AG04450 (cell line): ENCODE measurements at places on chromosomes 2 and 18. TPM values are rescaled to one million over a fixed set of nuclear protein-coding genes. Genes with fewer than 3 reads are reported as not detected.

TACR1 gene
- polyA plus RNA-seq = 0.14 and 0.30 TPM in 2 replicates

CAB39 gene
- polyA plus RNA-seq = 60.1 and 72.7 TPM in 2 replicates

BCL2 gene
- 0.27 and 0.35 TPM in 2 replicates for polyA plus RNA-seq

VIL1 gene
- 0.06 TPM in 1 of 2 replicates, not detected in the other for polyA plus RNA-seq

PAX8 gene
- polyA plus RNA-seq = 1.2 TPM in 2 replicates
